Activated effector memory CD4-positive, alpha-beta T cell treated with anti-CD3 and anti-CD28 coated beads, Interleukin-2, amount 50 U/mL, for 16 hours (primary cell): ENCODE measurements at places on chromosomes 1 and 21.

DNA sequence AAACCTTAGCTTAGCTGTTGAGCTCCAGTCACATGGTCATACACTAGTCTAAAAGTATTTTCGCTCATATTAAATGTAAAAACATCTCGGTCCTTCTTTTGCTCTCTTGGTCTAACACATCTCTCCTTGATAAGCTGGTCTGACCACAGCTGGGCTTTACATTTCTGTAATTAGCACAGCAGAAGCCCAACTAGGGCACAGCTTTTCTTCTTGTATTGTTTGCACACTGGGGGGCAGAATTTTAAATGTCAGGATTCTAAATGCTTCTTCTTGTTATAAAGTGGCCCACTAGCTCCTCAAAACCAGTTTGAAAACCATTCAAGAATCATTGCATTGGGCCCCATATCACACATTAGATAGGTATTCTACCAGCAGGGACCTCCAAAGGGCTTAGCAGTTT is 289.1 kb upstream of the PKN2 start:
- no peak for DNase-seq

DNA sequence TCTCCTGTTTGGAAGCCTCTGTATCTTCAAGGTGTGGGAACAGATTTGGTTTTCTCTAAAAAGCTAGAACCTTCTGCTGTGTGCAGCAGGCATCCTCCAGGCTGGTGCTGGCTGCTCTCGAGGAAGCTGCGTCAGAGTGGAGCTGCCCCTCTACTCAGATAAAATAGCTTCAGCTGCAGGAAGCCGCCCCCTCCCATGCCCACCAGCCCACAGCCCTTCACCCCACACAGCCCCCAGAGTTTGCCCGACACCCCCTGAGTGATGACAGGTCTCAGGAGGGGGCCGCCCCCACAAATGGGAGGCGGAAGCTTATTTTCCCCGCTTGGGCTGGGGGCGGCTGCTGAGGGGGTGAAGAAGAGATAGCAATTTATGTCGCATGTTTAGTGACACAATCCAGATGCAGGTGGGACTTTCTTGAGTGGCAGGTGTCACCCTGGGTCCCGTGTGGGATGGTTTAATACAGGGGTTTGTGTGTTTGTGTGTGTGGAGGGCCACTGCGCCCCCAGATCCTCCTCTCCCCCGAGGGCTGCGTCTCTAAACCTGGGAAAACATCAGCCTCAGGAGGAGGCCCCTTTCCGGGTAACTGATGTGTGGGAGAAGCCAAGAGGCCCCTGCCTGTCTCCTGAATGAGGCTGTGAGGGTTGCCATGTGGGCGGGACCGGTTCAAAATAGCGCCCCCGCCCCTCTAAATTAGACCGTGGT is 55.4 kb downstream of the STUM start:
- peak; percentile 27 for DNase-seq

GRCh38 chr1:85865213-85865612 is 157.0 kb upstream of the ZNHIT6 start:
- DNase-seq: no peak

GRCh38 chr1:165597883-165598675 is 33.0 kb upstream of the MGST3 start:
- peak; percentile 97 for DNase-seq

GRCh38 chr1:245453541-245453940 is 298.8 kb downstream of the KIF26B start:
- DNase-seq: no peak

- no peak for DNase-seq
Observed at GRCh38 chr1:49104575-49104974, 327.9 kb upstream of the BEND5 start.

- no peak for DNase-seq
Observed at GRCh38 chr1:32767641-32768040, 49.5 kb downstream of the YARS1 start.

DNA sequence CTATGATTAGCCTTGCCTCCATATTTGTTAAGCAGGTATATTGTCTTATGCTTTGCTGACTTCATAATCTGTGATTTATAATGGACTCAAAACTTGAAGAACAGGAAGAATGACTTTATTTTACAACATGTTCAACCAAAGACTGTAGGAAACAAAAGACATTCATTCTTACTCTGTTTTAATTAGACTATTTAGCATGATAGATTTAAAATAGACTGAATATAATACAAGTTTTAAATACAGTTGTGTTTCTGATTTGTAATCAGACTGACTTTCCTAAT is 63.1 kb downstream of the CDC14A start:
- DNase-seq: no peak

GRCh38 chr1:10210841-10211804 is 753 bp downstream of the KIF1B start:
- peak; percentile 65 for DNase-seq

DNA sequence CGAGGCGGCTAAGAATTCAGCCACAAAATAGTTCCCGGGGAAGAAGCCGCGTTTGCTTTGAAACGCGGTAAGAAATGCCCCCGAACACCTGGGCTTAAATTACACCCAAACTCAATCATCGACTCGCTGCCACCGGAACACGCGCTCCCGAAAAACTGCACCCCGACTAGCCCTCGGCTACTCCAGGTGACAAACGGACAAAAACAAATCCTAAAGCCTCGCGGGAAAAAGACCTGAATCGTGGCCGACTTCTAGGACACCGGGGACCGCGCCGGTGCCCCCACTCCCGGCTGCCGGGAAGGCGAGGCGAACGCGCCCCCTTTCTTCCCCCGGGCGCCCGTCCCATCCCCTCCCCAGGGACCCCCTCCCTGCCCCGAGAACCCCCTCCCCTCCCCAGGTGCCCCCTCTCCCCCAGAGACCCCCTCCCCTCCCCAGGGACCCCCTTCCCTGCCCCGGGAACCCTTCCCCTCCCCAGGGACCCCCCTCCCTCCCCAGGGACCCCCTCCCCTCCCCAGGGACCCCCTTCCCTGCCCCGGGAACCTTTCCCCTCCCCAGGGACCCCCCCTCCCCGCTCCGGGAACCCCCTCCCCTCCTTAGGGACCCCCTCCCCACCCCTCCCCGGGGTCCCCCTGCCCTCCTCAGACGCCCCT is 628 bp downstream of the C1orf159 start:
- DNase-seq: peak; percentile 61

DNA sequence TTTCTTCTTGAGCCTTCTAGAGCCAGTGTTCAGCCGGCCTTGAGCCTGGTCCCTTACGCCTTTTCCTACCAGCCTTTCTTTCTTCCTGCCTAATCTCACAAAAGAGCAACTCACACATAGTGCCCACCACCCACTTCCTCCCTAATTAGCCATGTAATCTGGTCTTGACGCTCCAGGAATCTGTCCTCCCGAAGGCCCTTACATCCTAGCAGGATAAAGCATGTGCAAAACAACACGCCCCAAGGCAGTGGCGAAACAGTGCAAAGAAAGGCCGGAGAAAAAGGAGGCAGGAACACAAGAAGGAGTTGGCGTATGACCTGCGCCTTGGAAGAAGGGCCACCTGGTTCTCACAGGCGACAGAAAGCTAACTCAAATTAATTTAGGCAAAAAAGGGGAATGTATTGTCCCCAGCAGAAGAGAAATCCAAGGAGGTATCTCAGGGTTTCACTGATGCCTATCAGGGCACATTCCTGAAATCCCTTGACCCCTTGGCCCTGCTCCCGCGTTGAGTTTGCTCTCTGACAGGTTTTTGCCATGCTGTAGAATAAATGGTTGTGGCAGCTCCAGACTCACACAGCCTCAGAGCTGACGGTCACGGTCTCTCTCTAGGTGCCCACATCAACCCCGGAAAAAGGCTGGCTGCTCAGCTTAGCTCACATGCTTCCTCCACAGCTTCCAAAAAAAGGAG is 79.0 kb downstream of the ZNF281 start:
- DNase-seq: no peak

DNA sequence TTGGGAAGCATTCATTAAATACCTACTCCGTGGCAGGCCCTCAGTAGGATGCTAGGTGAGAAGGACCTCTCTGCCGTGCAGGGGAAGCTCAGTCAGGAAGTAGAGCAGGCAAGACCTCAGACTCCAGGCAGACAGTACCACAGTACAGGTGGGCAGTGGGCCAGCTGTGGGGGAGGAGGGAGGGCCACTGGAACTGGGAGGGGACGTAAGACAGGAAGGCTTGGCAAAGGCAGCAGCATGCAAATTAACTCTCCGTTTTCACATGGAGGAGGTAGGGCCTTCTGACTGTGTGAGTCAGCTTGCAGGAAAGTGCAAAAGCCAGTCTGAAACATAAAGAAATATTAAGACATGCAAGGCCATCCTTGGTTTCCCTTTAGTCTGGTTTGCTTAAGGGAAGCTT is 157.7 kb downstream of the TRIM33 start:
- DNase-seq: no peak

DNA sequence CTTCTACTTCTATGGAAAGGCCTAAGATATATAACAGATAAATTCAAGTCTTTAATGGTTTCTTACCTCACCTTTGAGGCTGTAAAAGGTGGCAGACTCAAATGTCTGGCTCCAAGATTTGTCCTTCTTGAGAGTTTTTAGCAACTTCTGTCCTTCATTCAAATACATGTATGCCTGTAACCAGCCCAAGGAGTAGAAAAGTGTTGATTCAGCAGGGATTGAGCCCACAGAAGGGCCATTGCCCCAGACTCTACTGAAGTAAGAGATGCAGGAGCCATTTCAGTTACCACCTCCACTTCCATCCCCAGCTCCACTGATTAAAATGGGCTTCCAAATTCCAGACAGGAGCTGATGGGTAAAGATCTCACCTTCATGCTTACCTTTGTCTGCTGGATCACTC is 80.0 kb downstream of the ADCY10 start:
- DNase-seq: no peak
